Fibroblast of the aortic adventitia (primary cell): ENCODE measurements at places on chromosomes 11 and 22. TPM values are rescaled to one million over a fixed set of nuclear protein-coding genes. Genes with fewer than 3 reads are reported as not detected.

DNA sequence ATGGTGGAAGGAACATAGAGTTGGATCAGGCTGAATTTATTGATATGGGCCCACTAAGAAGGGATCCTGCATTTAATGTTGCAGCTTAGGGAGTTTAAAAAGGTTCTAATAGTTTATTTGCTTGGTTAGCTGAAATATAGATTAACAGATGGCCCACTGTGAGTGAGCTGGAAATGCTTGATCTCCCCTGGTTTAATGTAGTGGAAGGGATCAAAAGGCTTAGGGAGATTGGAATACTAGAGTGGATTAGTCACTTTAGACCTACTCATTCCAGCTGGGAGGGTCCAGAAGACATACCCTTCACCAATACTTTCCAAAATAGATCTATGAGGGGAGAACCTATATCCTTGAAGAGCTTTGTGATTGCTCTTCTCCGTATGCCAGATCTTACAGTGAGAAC is 130.1 kb upstream of the ZC3H12C start:
- DNase-seq: no peak

- DNase-seq: no peak
These were observed 283.1 kb upstream of the CTSC start for GRCh38 chr11:88620568-88621130.

Gene DGCR6L
- total RNA-seq: 58.2 and 74.7 TPM in 2 replicates

GRCh38 chr11:77199137-77199745 is 71.2 kb downstream of the MYO7A start:
- no peak for DNase-seq

- peak; percentile 30 for DNase-seq
These were observed 782 bp downstream of the TMEM109 start for GRCh38 chr11:60914633-60915247.

Gene HTR3B
- not detected in 2 replicates for total RNA-seq

GRCh38 chr22:49535126-49535525 is 292.5 kb downstream of the BRD1 start:
- DNase-seq: no peak

DNA sequence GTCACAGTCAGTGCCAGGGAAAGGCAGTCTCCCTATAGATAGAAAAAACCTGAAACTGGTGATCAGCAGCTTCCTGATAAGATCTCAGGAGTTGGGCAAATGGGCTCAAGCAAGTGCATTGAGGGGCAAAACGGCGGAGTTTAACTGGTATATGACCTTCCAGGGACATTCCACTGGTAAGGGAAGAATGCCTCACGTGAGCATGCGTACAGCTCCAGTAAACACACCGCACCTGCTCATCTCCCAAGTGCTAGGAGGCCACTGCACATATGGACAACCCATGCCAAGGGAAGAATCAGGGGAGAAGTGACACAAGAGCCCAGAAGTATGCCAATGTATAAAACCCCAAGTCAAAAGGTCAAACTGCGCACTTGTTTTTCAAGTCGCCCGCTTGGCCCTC is 11.6 kb downstream of the HEPHL1 start:
- DNase-seq: no peak

DNA sequence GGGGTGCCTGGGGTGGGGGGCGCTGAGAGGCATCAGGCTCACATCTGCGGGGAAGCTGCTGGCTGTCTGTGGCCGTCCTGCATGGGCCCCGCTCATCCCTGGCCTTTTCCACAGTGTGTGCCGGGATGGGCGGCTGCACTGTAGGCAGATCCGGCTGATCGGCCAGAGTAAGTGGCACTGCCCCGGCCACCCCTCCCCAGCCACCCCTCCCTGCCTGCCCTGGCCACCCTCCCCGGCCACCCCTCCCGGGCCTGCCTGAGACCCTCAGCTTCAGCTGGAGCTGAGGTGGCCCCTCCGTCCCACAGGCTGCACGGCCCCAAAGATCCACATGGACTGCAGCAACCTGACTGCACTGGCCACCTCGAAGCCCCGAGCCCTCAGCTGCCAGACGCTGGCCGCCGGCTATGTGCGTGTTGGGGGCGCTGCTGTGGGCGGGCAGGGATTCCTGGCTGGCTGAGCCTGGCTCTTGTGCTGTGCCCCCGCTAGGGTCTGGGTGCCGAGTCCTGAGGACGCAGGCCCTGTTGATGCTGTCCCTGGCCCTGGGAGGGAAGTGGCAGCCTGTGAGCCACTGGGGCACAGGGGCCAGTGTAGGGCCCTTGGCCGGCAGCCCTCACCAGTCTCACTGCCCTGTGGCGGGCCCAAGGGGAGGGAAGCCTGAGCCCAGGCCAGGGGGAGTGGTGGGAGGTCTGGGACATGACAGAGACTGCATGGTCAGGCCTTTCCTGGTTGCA is 10.9 kb downstream of the MUC2 start:
- no peak for DNase-seq

DNA sequence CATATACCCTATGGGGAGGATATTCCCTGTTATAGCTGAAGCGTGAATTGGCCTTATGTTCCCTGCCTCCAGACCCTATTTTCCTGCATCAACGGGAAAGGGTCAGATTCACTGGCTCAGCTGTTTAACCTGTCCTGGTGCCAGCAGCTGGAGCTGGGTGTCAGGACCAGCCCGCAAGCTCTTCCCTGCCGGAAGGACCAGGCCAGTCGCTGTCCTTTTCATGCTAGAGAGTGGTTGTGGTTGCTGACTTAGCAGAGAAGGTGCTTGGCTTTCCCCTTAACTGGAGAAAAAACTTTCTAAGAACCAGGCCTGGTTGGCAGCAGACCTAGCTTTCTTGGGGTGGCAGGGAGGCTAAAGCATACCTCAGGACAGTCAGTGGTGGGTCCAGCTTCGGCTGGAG is 5.2 kb upstream of the SREBF2 start:
- no peak for DNase-seq

GRCh38 chr11:126465573-126466188 is 110.2 kb downstream of the ST3GAL4 start:
- DNase-seq: no peak

DNA sequence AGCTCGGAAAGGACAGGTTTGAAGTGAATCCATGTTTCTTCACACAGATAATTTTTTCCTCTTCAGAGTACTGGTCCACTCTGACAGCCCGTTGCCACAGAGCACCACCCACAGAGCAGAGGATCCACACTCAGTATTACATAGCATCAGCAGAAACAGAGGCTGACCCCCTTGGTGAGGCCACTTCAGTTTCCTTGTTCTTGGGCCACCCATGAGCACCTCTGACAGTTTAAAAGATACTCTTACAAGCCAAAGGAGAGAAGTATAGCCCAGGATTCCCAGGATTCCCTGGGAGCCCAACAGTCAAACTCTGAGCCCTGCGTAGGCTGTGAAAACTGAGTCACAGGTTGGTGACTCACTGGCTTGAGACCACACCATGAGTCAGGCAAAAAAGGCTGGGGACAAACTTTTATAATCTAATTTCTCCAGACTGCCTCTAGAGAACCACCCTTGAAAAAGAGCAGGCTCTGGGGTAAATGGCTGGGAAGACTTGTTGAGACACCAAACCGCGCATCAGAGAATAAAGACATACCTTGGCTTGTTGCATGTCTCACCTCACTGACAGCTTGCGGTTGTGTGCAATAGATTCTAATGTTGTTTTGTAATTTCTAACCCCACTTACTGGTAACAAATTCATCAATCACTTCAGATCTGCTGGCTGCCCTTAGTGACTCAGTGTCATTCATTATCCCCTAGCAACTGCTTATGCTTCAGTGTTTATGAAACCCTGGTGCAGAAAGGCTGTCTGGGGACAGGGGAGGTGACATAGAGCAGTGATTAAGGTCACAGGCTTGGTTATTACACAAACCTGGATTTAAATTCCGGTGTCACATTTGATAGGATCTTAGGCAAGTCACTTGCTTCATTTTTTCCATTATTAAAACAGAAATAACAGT is 56.9 kb upstream of the PRSS23 start:
- DNase-seq: peak; percentile 97
